Stimulated activated CD4-positive, alpha-beta T cell treated with anti-CD3 and anti-CD28 coated beads, TNF-alpha, amount 100 ng/mL, for 4 hours (primary cell): ENCODE measurements at places on chromosomes 3 and 15.

- DNase-seq = no peak
Observed at GRCh38 chr3:120304616-120305015, 19.6 kb upstream of the GPR156 start.

DNA sequence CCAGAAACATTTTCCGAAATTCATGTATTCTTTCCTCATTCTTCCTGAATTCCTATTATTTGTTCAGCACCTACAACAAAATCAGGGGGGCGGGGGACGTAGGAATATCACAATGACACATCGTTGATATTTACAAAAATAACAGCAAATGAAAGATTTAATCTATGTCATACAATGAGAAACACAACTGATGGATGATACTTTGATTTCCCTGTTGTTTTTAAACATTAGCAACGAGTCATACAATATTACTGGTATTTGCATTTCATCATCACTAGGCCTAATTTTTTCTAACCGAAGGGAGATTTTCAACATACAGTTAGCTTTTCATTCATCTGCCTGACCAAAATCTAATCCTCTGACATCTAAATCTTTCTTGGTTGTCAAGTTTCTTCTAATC, 45.3 kb upstream of the INO80 start:
- DNase-seq = no peak

- DNase-seq = no peak
Observed at GRCh38 chr3:142663865-142664264, 60.0 kb upstream of the TRPC1 start.

DNA sequence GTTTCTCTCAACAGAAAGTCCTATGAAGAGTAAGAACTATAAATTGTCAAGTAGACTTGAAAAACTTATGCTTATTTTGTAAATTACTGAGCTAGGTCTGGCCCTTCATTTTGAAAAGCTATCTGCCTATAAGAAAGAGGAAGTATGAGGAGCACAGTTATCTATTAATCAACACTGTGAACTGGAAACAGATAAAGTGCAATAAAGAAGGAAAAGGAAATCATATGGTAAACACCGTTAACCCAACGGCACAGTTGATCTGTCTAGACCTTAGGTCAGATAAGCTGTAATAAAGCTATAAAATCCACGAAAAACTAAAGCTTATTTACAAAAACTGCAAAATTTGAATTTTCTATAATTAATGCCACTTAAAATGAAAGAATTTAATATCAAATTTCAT, 242.5 kb downstream of the ZBTB20 start:
- DNase-seq = no peak

- no peak for DNase-seq
Observed at GRCh38 chr3:30299674-30300385, 306.6 kb upstream of the TGFBR2 start.

GRCh38 chr15:80433836-80434235, 29.7 kb downstream of the ARNT2 start:
- no peak for DNase-seq

DNA sequence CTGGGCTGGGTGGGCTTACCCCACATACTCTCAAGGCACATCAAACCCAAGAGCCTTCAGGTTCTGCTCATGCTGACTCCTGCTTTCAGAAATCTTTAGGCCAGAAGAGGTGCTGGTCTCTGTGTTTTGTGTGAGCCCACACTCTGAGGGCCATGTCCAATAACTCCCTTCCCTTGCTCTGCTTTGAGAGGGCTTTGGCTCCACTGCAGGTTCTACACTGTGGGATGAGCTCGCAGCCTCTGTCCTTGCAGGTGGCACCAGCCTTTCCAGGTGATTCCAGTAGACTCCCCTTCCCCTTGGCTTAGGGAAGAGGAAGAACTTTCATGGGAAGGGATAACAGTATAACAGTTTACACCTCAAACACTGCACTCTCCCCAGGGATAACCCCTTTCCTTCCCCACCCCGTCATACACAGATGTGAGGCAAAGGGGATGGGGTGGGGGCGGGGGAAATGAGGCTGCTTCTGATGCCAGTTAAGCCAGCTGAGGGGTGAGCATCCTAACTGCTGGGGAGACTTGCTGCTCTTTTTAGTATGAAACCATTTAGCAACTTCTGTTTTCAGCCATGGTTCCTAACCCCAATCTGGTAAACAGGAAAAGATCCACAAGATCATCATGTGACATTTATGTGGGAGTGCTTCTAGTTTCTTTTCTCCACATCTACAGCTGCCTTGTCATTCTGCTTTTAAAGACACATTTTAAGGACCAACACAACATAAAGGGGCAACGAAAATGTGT, 262.4 kb downstream of the SLC9A9 start:
- DNase-seq = no peak

- no peak for DNase-seq
Observed at GRCh38 chr15:47742334-47742733, 25.0 kb downstream of the SEMA6D start.

GRCh38 chr3:132037581-132037980, 2.8 kb upstream of the CPNE4 start:
- no peak for DNase-seq

GRCh38 chr3:134608023-134608770, 42.6 kb downstream of the KY start:
- no peak for DNase-seq

DNA sequence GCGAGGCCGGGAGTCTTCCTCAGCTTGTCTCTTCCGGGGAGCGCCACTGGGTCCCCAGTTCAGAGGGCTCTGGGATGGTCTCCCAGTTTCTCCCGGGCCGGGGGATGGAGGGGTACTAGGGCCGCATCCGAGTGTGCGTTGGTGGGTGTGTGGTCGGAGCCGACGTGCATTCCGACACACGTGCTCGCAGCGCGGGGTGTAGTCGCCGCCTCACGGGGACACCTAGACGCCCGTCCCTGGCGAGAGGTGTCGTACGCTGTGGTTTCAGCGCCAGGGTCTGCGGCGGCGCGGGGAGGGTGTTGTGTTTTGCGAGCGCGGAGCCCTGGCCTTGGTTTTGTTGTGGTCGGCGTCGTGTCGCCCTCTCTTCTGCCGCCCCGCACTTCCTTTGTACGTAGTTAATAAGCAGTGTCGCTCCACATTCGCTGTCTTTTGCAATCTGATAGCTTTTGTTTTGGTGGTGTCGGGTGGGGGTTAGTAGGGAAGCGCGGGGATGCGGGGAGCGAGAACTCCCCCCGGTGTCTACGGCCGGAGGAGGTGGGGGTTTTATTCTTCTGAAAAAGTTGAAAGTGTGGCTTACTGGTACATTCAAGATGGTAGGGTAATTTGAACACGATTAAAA, 2.2 kb downstream of the IGF1R start:
- DNase-seq = peak; percentile 39

DNA sequence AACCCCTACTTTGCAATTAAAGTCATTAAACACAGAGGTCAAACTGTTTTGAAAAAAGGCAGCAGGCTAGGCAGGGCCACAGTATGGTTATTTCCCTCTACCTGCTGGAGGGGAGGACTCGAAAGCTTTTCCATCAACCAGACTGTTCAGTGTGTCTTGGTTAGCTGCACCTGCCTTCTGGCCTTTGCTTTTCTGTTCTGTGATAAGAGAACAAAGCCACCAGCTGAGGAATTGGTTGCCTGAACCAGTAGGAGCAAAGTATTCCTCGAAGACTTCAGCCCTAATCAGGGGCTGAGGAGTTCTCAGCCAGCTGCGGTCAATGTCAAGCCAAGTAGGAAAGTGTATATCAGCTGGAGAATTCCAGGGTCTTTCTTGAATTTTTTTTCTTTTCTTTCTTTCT, 132.5 kb downstream of the SOX2 start:
- DNase-seq = no peak

- DNase-seq = no peak
Observed at GRCh38 chr3:150975992-150976368, 3.5 kb upstream of the CLRN1 start.

DNA sequence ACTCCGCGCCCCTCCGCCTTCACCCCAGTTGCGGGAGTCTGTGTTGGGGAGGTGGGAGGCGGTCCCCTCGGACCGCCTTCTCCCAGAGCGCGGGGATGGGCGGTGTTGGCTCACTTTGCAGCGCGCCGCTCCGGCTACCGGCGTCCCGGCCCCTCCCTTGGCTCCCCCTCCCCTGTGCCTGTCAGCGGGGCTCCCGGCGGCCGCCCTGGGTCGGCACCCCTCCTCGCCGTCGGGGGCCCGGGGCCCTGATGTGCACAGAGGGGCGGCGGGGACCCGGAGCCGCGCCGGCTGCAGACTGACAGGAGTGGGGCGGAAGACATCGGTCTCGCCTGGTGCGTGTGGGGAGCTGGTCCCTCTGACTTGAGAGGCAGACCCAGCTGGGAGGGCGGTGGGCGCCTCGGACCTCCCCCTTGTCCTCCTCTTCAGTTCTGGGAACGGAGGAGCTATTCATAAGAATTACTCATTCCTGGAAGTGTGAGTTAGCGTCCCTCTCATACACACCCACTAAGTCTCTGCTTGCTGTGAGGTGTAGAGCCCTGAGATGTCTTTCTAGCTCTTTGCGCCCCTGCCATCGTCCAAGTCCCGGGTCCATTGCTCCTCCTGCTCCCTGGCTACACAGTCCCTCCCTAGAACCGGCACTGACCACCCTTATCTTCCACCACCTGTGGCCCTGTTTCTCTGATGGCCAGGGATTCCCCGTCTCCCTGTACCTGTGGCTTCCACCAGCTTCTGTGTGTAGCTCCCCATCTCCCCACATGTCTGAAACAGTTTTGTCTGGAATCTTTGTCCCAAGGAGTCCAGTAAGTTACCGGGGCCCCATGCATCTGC, 42.3 kb upstream of the ROPN1 start:
- DNase-seq = no peak

- no peak for DNase-seq
Observed at GRCh38 chr3:161316006-161316689, 55.2 kb downstream of the SPTSSB start.

DNA sequence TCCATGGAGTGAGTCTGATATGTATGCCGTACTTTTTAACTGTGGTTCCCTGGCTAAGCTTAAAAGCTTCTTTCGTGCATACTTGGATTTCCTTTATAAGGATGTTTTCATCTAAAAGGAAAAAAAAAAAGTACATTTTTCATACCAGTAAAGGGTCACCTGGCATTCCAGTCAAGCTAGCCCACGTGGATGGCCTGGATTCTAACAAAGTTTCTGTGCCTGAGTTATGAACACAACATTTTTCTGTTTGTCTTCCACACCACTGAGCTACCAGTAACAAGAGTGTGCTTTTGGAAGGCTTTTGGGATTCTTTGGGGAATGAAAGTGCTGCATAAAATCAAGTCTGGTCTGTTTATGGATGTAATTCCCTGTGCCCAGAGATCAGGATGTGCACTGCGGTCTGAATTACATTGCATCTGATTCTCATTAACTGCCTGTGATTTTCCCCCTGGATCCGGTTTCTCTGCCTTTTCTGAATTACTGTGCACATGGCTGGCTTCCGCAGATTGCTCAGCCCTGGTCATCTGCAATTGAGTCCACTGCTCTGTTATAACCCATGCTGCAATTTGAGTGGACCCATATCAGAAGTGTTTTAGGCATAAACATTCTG, 38.2 kb upstream of the MAGI1 start:
- no peak for DNase-seq

DNA sequence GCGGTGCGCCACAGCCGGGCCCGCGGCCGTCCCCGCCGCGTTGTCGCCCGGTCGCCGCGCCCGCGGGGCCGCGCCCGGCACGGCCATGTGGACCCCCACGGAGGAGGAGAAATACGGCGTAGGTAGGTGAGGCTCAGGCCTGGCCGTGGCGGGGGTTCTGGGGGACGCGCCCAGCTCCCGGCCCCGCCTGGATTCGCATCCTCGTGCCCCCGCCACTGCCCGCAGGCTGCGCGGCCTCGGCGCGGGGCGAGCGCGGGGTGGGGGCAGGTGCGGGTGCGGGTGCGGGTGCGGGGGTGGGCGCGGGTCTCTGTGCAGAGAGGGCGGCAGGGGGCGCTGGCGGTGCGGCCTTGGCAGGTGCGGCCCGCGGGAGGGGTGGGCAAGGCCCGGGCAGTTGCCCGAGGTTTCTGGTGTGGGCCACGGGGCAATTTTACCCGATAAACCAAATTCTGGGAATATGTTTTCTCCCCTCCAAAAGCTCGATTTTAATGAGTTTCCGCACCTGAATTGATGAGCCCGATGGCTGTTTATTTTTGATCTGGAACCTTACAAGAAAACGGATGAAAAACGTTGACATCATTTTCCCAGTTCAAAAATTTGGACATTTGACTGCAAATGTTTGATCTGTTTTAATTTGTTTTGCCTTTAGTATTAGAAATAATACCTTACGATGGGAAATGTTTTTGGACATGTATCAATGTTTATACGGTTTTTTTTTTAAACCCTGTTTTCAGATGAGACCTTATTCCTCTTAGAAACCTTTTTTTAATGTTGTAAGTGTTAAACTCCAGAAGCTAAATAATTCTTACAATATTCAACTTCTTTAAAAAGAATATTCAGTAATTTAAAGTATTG, 678 bp downstream of the DOCK3 start:
- peak; percentile 39 for DNase-seq

GRCh38 chr15:94105760-94106159, 125.6 kb upstream of the MCTP2 start:
- no peak for DNase-seq

GRCh38 chr3:4461468-4462090, 5.5 kb downstream of the SUMF1 start:
- DNase-seq = no peak
